ENCODE measurements at places on chromosomes 3 and 15. TPM values are rescaled to one million over a fixed set of nuclear protein-coding genes. Genes with fewer than 3 reads are reported as not detected.

The CDHR4 gene
- total RNA-seq: not detected

The NEIL1 gene
- 97.9 TPM for total RNA-seq

The GALNT15 gene
- total RNA-seq: 215 TPM

The ZNF80 gene
- total RNA-seq: 0.33 TPM

The NR2E3 gene
- total RNA-seq: not detected

The C3orf20 gene
- 0.15 TPM for total RNA-seq

The RAB8B gene
- total RNA-seq: 36.7 TPM

The ATP10A gene
- 7.2 TPM for total RNA-seq

The ITPR1 gene
- total RNA-seq: 53.8 TPM

The GCNT3 gene
- total RNA-seq: 5.2 TPM

The SPINK8 gene
- not detected for total RNA-seq

The NAA80 gene
- 8.5 TPM for total RNA-seq

The DPPA2 gene
- total RNA-seq: not detected

The SAXO2 gene
- 1.1 TPM for total RNA-seq

The IL20RB gene
- 1.6 TPM for total RNA-seq

The GRM7 gene
- 0.59 TPM for total RNA-seq

The TUSC7 gene
- not detected for total RNA-seq
